Femur (tissue), 1 donor: ENCODE measurements at places on chromosomes 16 and 17.

- no peak for DNase-seq
Measured at GRCh38 chr17:61997664-61998063, 67.4 kb downstream of the MED13 start.

- no peak for DNase-seq
Measured at GRCh38 chr16:12126091-12126806, 149.7 kb downstream of the SNX29 start.

DNA sequence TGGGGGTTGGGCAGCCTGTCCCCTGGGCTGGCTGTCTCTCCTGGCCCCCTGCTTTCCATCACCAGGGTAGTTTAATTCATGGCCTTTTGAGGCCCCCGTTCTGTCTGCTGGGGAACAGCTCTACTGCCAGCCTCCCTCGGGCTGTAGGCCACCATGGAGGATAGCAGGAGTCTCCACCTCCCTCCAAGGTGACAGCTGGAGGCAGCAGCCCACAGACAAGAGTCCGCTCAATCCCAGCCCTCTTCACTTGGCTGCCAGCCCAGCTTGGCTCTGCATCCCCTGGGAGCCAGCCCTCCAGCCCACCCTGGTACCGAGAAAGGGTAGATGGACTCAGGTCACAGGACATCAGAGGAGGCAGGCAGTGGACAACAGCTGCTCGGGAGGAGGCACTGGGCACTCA, 194.6 kb upstream of the SDK2 start:
- no peak for DNase-seq

GRCh38 chr16:28937222-28937876, 5.6 kb downstream of the CD19 start:
- DNase-seq: no peak

- no peak for DNase-seq
Measured at GRCh38 chr16:79165506-79165905, 435.0 kb downstream of the MAF start.

DNA sequence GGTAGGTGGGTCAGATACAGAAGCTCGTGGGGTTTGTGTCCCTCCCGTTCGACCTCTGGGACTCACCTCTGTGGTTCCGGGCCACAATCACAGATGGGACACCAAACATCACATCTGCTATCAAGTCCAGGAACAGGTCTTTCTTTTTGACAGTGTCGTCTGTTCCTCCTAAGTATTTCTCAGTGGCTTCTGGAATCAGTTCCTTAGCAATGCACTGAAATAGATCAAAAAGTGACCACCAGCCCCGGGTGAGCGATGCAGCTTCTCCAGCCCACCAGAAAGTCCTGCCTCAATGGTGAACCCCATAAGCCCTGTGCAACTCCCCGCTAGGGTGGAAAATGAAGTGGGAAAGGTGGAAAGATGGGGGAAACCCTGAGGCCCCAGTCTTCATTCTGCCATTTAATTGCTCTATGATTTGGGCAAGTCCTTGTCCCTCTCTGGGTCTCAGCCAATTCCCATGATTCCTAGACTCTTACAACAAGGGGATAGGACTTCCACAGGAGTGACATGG, 22.4 kb downstream of the CES1 start:
- DNase-seq: no peak

DNA sequence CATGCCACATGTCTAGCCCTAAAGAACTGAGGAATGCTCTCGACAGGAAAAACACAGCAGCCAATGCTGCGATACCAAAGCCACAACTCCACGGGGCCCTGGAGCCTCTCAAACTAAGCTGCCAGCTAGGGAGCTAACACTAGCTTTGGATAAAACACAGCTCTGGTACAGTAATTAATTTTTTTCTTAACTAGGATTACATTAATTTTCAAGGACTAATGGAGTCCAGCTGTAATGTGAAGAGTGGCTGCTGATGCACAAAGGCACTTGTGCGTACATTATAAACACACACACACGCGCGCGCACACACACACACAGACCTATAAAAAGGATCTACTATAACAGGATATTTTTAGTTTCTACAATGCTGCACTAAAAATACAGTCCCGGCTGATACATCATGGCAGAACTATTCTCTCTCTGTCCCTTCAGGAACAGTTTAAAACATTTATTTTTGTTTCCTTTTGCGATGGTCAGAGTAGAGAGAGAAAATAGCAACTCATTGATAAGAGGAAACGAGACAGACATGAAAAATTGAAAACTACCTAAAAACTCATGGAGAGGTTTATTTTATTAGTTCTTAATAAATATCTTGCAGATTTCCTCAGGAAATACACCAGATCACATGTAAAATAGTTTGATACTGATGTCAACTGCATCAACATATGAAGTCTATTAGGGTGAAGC, 88.5 kb downstream of the SMG6 start:
- DNase-seq: peak; percentile 84

DNA sequence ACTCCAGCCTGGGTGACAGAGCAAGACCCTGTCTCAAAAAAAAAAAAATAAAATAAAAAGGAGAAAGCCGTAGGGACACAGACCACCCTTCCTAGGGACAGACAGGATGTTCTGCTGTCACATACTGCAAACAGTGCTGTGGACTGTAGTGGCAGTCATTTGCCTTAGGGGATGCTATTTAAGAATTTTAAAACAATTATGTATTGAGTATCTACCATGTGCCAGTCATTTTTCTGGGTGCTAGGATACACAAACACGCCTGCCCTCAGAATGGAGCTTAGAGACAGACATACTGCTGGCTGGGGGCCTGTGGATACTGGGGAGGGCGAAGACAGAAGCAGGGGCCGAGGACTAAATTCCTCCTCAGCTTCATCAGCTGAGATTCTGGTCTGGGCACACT, 45.5 kb downstream of the MRC2 start:
- no peak for DNase-seq

GRCh38 chr16:25224731-25225319, 8.1 kb downstream of the AQP8 start:
- DNase-seq: no peak

- no peak for DNase-seq
Measured at GRCh38 chr17:57776366-57776765, 31.3 kb upstream of the CCDC182 start.

DNA sequence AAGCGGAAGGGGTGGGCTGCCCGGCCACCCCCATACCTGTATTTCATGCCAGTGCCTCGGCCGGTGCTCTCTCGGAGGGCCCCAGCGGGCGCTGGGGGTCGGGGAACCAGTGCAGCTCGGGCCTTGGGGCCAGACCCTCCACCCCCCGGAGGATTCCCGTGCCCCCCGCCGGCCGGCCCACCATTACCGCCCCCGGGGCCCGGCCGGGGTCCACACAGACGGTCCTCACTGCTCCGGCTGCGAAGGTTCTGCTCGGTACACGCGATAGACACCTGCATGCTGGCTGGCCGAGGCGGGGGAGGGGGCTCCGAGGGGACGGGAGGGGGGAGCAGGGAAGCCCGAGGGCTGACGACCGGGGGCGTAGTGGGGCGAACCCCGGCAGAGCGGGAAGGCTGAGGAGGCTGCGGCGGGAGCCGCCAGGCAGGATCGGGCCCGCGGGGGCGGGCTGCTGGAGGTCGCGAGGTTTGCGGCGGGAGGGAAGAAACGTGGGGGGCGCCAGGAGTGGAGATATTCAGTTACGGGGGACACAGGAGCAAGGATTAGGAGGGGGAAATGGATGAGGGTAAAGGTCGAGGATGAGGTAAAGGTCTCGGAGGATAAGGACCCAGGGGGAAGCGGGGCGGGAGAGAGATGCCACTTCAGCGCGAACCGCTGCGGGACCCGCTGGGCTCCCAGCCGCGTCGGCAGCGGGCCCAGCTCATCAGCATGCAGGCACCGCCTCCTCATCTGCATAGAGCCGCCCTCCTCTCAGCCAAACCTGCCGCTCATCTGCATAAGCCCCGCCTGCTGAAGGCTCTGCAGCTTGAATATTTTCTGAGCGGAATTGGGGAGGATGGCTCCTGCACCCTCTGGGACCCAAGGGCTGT, at the start of gene KCNAB3:
TSS of gene KCNAB3 (minus strand) at position 699 of the 866 bp plus-strand sequence. CDS start at position 278, 421 bp downstream.
- DNase-seq: peak; percentile 89

DNA sequence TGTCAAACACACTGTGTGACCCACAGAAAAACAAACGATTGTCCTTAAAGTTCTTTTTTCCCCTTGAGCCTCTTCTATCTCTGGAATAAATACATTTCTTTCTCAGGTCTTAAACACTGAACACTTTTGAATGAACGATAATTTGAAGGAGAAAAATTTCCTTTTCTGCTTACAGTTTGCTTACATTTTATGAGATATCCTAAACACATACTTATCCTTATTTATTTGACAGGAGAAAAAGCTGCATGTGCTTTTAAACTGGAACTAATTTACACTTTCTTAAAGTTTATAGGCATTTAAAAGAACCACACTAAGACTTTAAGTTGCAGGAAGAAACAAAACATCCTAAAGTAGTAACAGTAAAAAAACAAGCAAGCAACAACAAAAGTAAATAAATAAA, 4.7 kb upstream of the IGF2BP1 start:
- no peak for DNase-seq

GRCh38 chr16:22255335-22255734, 41.9 kb upstream of the POLR3E start:
- no peak for DNase-seq

DNA sequence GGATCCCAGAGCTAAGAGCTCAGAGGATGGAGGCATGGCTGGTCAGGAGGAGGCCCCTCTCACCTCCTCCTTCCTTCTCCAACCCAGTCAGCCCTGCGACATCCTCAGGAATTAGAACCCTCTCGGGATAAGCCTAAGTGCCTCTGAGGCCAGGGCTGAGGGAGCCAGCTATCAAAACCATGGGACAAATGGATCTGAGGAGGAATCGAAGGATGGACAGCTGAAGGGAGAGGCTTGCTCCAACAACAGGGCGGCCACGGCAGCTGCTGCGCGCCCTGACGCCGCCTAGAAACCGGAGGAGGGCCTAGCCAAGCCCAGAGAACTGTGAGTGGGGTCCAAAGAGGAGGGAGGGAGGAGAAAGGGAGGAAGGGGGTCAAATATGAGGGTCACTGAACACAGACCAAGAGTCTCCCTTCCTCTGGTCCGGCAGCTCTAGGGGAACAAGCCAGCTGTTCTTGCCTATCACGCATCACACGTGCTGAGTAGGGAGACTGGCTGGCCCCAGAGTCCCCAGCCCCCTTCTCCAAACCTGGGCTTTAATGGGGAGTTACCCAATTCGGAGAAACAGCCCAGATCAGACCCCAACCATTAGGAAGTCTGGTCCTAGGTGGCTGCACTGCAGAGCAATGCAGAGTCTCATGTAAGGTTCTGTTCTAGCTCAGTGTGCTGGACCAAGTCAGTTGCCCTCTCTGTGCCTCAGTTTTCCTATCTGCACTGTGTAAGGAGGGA, 5.9 kb upstream of the HOXB13 start:
- no peak for DNase-seq

DNA sequence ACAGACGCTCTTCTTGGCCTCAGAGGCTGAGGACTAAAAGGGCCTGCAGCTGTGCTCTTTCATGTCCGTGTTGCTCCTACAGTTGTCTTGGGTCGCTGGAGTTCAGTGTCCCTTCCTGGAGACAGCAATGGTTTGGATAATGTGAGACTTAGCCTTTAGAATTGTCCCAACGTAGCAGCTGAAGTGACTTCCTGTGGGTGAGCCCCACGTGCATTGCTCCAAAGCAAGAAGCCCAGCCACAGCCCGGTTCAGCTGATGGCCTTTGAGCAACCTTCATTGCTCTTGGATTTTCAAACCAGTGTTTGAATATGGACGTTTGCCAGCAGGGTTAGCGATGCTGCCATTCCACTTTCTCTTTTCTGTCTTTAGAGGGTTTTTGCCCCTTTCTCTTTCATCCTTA, 19.7 kb downstream of the TMEM11 start:
- peak; percentile 44 for DNase-seq

- DNase-seq: peak; percentile 83
Measured at GRCh38 chr17:49851387-49852291, 3.8 kb upstream of the TAC4 start.

DNA sequence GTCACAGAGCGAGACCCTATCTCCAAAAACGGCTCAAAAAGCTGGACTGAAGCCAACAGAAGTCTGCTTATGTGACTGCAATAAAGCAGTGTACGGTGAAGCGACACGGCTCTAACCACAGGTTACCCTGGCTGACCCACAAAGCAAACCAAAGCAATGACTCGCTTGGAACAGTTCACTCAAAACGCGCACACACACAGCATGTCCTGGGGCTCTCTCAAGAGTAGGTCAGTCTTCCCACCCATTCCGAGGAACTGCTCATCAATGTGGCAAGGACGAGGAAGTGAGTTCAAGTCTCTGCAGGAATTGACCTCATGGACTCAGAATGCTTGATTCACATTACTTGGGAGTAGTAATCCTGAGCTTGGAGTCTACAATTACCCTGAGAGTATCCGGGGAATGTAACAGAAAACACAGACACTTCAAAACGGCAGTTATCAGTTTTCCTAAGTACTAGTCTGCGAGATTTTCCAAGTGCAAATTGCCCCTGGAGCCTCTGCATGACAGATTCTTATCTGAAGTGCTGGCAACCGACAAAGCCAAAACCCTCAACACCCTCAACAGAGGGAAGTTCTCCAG, 25.4 kb downstream of the PELP1 start:
- no peak for DNase-seq

GRCh38 chr17:65730711-65731169, 169.3 kb upstream of the AXIN2 start:
- DNase-seq: no peak

GRCh38 chr17:51275381-51275780, 15.0 kb downstream of the UTP18 start:
- DNase-seq: no peak

- no peak for DNase-seq
Measured at GRCh38 chr17:19309701-19310100, 52.8 kb downstream of the B9D1 start.

- DNase-seq: no peak
Measured at GRCh38 chr17:74607221-74607620, 15.1 kb upstream of the CD300LD start.
